NCI-H82 (cell line): ENCODE measurements at places on chromosomes 1 and 21.

- DNase-seq = peak; percentile 97
Measured at GRCh38 chr1:41380979-41381691, 19.9 kb downstream of the FOXO6 start.

DNA sequence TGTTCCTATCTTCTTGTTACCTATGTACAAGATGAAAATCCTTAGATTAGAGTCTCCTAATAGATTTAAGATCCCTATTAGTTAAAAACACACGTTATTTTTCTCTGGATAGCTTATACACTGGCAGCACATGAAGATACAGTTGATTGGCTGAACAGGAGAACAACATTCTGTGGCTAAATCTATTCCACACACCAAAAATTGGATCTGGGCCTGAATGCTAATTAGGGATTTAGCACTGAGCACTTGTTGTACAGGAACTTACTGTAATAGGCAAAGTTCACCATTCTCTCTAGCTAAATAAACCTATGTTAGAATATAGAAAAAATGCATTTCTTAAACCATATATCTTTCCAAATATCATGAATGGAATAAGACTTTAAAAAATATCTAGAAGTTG is 117.1 kb upstream of the PTGFR start:
- DNase-seq = peak; percentile 27

GRCh38 chr1:44346184-44346583 is 8.9 kb downstream of the ERI3 start:
- DNase-seq = no peak

DNA sequence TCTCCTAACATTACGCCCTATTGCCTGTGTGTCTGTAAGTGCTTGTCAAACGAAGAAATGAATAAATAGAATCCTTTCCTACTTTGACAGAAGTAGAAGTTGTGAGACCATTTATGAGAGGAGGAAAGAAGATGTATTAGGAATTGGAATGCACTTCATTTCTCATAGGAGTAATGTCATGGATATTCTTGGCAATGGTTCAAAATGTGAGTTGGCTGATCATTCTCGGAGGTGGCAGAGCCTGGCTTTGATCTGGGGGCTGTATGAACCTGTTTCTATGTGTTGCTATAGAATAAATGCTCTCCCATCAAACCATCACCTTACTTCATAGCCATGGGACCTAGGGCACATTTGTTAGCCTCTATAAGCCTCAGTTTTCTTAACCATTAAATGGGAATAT is 10.1 kb upstream of the SERBP1 start:
- DNase-seq = no peak

- DNase-seq = peak; percentile 78
Measured at GRCh38 chr1:230029244-230029941, 37.6 kb upstream of the GALNT2 start.

DNA sequence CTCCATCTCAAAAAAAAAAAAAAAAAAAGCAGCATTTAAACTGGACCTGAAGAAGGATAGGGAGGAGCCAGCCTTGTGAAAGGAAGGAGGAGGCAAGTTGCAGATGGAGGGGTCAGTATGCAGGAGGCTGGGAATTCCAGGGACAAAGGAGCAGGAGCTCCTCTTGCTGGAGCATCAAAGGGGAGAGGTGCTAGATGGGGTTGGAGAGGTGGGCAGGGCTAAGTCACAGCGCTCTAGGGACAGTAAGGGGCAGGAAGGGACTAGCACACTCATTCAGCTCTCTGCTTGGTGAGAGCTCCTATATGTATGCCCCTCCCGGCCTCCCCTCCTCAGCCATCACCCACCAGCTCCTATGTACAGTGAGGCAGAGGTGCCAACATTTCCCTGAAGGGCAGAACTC is 26.8 kb downstream of the MAP7D1 start:
- no peak for DNase-seq

- peak; percentile 84 for DNase-seq
Measured at GRCh38 chr1:159188375-159188788, 16.3 kb upstream of the ACKR1 start.

DNA sequence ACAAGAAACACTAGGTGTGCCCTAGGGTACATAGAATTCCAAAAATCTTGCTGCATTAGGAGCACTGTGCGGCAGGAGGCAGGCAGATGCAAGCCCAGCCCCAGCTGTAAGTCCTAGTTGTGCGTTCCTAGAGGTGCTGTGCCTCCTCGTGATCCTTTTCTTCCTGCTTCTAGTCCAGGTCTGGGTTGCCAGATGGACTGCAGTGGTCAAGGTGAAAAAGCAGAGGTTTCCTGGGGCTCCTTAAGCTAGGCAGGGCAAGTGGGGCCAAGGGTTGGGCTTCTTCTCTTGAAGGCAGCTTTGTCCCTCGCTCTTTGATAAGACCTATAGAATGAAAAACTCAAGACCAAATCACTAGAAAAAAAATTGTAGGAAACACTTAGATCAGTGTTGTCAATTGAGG is 21.6 kb upstream of the SLC45A3 start:
- no peak for DNase-seq

DNA sequence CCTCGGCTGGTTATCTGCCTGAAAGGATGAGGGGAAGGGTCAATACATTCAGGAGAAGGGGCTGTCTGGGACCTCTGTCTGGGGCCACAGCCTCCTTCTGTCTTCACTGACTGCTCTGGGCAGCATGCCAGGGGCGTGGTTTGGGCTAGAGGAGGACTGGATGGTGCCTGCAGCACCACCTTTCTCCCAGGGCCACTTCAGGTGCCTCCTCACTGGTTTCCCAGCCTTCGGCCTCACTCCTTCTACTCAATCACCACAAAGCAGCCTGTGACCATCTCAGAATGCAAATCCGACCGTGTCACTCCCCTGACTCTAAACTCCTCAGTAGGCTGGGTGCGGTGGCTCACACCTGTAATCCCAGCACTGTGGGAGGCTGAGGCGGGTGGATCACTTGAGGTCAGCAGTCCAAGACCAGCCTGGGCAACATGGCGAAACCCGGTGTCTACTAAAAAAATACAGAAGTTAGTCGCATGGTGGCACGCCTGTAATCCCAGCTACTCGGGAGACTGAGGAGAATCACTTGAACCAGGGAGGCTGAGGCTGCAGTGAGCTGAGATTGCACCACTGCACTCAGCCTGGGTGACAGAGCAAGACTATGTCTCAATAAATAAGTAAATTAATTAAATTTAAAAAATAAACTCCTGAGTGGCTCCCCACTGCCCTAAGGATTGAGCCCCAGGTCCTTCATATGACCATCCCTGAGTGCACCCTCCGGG is 50.1 kb upstream of the ECE1 start:
- no peak for DNase-seq

GRCh38 chr1:218462116-218462515 is 117.0 kb downstream of the TGFB2 start:
- DNase-seq = no peak

DNA sequence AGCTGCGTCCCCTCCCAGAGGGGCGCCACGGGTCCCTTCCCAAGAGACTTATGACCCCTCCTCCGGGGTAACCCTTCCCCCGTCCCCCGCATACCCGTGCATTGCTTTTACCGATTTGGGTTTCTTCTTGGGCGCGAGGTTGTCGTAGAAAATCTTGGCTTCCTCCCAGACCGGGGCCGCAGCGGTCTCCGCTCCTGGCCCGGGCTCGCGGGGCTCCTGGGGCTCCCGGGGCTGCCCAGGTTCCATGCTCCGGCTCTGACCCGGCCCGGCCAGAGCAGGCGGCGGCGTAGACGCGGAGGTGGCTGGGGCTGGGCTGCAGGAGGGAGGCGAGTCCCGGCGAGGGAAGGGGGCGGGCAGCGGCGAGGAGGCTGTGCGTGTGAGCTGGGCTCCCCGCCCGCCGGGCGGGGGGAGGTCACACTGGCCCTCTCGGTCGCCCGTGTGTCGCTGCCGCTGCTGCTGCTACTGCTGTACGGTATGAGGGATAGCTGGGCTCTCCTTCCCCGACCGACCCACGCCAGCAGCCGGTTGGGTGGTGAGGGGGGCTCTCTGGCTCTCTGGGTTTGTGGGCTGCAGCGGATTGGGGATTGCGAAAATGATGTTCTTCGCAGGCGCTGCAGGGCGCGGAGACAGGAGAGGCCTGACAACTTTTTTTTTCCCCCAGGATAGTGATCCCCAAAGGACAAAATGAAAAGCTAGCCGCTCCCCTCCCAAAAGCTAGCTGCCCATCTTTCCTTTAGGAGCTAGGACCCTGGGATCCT is at the start of gene NT5C1A:
Gene NT5C1A, minus strand, starts transcription at position 315 of the 758 bp plus-strand sequence. Its CDS starts 69 bp downstream, at position 246.
- no peak for DNase-seq

DNA sequence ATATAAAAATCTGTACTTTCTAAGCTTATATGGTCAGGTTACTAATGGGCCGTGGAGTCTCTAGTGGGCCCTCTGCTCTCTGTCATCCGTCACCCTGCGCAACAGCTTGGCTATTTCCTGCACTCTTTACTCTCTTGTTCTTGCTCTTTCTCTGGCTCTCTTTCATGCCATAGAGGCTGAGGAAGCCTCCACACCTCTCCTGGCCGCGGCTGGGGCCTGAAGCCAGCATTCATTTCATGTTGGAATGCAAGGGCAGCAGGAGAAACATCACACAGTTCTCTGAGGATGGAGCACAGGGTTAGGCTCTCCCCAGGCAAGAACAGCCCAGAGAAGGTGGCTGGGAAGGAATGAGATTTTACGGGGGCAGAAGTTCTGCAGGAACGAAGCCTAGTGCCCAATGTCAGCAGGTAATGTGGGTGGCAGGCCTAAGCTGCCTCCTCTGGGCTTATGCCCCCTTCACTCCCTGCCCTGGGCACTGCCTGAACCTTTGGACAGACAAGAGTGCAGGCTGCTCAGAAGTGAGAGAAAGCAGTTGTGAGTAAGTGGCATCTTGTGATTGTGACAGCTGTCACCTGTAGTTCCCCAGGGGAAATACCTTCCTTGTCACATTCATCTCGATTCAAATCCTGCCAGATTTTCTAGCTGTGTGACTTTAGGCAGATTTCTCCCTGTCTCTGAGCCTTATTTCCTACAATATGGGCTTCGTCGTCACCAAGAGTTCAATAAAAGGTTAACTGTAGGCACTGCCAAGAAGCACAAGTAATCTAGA is 3.6 kb upstream of the FHAD1 start:
- DNase-seq = no peak

GRCh38 chr1:34049477-34049876 is 115.6 kb downstream of the CSMD2 start:
- no peak for DNase-seq

DNA sequence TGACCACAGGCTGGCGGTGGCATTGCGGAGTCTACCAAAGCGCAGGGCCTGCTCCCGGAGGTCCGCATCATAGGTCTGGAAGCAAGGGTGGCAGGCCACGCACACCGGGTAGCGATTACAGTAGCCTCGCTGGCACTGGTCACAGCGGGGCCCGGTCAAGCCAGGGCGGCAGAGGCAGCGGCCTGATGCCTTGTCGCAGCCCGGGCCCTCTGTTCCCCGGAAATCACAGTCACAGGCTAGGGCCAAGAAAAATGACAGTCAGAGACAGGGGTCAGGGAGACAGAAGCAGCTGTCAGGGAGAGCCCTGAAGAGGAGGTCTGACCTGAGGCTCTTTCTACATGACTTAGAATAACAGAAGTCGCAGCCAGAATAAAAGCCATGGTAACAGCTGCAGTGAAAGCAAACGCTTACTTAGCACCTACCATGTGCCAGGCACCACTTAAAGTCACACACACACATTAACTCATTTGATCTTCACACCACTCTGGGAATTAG is 26.4 kb downstream of the LAMB3 start:
- DNase-seq = peak; percentile 19

DNA sequence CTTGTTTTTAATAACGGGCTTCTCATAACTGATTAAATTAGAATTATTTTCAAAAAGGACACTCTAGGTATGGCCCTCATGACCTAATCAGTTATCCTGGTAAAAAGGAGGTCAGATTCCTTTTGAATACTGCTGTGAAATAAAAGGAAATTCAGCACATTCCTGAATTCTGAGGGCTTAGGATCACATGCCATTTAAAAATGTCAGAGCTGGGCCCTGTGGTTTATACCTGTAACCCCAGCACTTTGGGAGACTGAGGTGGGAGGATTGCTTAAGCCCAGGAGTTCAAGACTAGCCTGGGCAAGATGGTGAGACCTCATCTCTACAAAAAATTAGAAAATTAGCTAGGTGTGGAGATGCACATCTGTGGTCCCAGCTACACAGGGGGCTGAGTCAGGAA is 18.0 kb upstream of the RABGGTB start:
- no peak for DNase-seq

- DNase-seq = no peak
Measured at GRCh38 chr1:16068356-16069270, 4.8 kb downstream of the FAM131C start.

- no peak for DNase-seq
Measured at GRCh38 chr1:48472638-48473037, 634 bp upstream of the SPATA6 start.
